ENCODE measurements at places on chromosomes 5 and 9.

DNA sequence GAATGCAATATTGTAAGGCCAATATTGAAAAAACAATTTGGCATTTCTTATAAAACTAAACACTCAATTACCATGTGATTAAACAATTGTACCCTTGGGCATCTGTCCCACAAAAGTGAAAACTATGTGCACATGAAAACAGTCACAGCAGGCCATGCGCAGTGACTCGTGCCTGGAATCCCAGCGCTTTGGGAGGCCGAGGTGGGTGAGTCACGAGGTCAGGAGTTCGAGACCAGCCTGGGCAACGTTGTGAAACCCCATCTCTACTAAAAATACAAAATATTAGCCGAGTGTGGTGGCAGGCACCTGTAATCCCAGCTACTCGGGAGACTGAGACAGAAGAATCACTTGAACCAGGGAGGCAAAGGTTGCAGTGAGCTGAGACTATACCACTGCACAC, 343.7 kb downstream of the DMRTA1 start:
- DNase-seq: no peak

DNA sequence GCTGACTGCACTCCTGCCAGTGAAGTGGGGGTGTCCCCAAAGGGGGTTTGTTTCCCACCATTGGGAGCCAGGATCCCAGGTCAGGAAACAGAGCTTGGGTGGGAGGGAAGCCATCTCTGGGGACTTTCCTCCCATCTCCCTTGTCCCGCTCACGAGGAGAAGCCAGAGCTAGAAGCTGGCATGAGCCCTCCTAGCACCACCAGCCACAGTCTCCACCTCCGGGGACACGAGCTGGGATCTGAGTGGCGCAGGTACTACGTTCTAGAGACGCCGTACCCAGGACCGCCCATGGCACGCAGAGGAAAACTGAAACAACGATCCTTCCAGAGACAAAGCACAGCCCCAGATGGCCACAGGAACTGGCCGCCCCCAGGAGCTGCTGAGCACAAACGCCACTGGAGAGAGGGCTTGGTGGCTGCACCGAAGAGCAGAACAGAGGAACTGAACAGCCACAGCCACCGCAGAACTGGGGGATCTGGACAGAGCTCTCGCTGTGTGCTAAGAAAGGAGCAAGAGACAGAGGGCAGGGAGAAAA, 29.8 kb downstream of the ADAMTS2 start:
- no peak for DNase-seq

- no peak for DNase-seq
Measured at GRCh38 chr9:131461166-131461565, 41.6 kb upstream of the POMT1 start.

- DNase-seq: no peak
Measured at GRCh38 chr5:118043531-118043930, 944.8 kb downstream of the DTWD2 start.

DNA sequence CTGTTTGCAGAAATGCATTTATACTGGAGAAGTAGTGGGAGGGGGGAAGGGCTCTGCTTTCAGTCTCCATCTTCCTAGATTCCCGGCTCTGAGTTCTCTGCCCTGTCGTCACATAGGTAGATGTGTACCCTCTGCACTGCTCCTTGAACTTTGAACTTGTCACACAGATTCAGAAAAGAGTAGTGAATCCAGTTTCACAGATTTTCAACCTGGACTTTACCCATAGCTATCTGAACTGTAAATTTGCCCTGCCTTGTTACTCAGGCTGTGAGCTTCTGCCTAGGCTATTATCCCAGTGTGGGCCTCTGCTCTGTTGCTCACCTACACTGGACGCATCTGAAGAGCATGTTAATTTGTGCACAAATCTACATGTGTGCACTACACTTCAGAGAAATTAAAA, 12.8 kb upstream of the C9orf152 start:
- DNase-seq: no peak

All from stimulated activated CD4-positive, alpha-beta T cell treated with anti-CD3 and anti-CD28 coated beads, Interleukin-15, amount 100 ng/mL, for 1 hour (primary cell).